Endothelial cell (in vitro differentiated cells): ENCODE measurements at places on chromosomes 16 and 17.
A peak's percentile ranks its signal among the peaks of the same experiment; 100 is the strongest.

DNA sequence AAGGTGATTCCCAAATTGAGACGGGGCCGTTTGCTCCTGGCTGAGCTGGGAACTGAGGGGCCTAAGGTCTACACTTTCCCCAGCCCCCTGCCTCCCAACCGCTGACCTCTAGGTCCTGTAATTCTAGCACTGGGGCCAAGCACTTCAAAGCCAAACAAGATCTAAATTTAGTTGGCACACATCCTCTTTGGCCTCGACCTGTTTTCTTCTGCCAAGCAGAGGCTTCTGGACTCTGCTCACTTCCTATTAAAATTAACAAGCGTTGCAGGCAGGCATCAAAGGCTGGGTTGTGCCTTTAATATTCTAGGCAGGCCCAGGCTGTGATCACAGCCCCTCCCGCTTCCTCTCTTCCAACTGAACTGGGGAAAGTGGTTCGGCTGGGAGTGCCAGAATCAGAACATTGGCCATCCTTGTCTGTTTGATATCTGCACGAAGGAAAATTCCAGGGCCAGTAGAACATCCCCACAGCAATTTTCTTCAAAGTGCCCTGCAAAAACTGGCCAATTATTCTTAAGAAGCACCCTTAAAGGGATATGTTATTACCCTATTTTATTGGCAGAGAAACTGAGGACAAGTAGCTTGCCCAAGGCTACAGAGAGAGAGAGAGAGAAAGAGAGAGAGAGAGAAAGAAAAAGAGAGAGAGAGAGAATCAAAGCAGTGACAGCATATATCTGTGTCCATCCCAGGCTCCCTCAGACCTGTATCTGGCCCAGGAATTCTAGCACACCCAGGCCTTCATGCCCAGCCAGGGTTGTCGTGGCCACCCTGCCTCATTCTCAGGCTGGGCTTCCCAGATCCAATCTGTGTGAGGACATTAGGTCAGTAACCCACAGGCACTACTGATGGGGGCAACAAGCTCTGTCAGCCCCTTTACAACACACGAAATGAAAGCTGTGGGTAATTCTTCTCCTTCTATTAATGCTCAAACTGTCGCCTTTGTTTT lies 12.8 kb upstream of the MT4 start:
- DNase-seq, result no peak

GRCh38 chr16:9703731-9704130 lies 478.5 kb downstream of the GRIN2A start:
- DNase-seq, result no peak

GRCh38 chr17:81040791-81041337 lies 5.9 kb downstream of the BAIAP2 start:
- DNase-seq, result peak; percentile 56

GRCh38 chr16:61146429-61146828 lies 889.8 kb downstream of the CDH8 start:
- DNase-seq, result no peak

DNA sequence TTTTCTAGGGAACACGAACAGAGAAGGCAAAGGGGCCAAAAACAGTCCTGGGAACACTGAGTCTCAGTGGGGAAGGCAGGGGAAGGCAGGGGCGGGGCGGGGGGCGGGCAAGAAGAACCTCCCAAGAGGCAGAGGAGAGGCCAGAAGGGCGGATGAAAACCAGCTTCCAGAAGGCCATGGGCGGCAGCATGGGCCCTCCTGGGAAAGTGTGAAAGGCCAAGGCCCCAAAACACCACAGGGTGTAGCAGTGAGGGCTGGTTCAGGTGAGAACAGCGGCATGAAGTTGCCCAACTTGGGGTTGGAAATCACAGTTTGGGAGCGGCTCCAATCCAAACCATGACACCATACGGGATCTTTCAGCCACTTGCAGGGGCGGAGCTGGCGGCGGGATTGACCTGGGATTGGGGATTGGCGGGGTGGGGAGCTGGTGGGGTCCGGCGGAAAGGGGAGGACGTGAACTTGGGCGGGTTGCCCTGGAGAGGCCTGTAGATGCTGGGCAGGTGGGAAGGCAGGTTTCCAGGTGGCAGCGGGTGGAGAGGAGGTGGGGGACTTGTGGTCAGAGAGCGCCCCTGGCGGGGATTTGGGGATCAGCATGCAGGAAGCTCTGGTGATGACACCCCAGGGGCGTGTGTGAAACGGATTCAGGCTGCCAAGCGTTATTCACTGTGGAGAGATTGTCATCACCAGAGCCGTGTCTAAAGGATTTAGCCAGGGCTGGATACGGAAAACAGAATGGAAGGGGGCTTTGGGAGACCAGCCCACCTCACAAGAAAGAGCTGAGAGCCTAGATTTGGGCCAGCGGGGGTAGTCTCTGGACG lies 80.9 kb downstream of the ARHGAP23 start:
- DNase-seq, result peak; percentile 84

DNA sequence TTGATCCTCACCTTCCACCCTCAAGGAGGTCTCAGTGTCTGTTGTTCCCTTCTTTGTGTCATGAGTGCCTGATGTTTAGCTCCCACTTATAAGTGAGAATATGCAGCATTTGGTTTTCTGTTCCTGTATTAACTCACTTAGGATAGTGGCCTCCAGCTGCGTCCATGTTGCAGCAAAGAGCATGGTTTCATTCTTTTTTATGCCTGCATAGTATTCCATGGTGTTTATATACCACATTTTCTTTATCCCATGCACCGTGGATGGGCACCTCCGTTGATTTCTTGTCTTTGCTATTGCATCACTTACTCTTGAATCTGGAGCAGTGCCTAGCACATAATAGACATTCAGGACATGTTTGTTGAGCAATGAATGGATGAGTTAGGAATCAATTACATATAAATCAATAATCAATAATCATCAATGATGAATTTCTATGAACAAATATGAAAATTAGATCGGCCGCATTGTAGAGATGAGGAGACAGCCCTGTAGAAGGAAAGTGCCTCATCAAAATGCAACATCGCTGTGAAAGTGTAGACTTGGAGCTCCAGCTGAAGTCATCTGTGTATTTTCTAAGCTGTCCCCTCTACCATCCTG lies 129.5 kb downstream of the PRKCB start:
- no peak for DNase-seq

- DNase-seq, result no peak
Observed at GRCh38 chr17:57862694-57863667, 13.1 kb upstream of the MRPS23 start.

GRCh38 chr16:75593308-75593707 lies 27.1 kb downstream of the GABARAPL2 start:
- DNase-seq, result no peak

DNA sequence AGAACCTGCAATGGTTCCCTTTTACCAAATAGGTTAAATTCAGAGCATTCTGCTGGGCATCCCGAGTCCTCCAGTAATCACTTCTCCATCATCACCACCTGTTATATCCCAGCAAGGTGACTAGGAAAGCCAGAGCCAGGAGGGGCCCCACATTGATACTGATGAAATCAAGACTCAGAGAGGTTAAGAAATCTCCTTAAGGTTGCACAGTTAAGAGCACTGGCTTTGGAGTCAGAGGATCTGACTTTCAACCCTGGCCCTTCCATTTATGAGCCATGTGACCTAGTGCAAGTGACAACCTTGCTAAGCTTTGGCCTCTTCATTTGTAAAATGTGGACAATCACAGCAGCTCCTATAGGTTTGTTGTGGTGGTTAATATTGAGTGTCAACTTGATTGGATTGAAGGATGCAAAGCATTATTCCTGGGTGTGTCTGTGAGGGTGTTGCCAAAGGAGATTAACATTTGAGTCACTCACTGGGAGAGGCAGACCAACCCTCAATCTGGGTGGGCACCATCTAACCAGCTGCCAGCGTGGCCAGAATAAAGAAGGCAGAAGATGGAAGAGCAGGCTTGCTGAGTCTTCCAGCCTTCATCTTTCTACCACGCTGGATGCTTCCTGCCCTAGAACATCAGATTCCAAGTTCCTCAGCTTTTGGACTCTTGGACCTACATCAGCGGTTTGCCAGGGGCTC lies 194.2 kb upstream of the ASIC2 start:
- no peak for DNase-seq

DNA sequence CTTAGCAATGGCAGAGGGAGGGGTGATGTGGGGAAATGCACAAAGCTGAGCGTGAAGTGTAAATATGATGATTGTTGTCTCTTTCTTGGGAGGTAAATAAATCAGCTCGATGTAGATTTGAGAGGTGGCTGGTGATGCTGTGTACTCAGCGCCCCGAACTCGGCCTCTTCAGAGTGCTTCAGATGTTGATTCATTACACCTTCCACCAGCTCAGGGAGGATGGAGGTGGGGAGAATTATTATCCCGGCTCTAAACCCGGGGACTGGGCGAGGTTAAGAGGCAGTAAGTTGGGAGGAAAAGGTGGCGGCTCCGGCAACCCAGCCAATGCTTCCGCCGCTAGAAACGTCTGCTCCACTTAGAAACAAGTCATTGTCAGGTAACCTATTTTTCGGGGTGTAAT lies 86.5 kb downstream of the RPA1 start:
- no peak for DNase-seq

DNA sequence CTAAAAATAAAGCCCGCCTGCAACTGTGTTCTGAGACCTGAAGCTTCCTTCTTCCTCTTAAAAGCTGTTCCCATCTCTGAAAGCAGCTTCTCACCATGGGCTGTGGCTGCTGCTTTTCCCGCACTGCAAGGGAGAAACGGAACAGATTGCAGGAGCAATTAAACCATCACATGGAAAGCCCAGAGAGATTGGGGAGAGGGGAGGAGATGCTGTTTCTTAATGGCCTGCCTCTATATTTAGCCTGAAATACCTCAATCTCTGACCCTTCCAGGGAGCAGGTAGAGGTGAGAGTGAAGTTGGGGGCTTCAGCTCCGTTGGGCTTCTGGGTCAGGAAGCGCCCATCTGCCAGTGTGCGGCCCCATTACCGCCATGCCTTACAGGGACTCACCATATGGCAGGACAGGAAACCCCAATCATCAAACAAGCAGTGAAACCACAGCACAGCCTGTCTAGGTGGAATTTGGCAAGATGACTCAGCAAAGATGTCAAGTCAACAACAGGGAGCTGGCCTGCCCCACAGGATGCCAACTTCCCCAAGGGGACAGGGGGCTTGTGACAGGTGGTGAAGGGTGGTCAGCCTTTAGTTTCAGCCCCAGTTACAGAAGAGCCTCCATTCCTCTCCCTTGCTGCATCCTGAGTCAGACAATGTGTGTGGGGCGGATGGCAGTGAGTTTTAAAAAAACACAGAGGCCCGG lies 286.6 kb upstream of the CCL2 start:
- peak; percentile 7 for DNase-seq

GRCh38 chr17:76993651-76994050 lies 125.4 kb downstream of the MGAT5B start:
- DNase-seq, result no peak

DNA sequence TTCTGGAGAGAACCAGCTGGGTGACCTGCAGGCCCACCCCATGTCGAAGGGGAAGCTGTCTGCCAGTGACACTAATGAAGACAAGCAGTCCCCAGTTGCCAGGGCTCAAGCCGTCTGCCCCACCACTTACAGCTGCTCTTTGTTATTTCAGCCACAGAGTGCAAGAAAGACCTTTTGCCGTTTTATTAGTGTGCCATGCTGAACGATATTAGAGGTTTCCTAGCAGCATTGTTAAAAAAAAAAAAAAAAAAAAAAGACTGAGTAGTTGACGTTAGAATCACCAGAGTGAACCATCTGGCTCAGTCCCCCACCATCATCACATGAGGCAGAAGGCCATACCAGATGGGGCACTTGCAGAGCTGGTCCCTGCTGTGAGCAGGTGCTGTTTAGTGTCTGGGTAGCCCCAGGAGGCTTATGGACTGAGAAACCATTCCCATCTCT lies 26.5 kb upstream of the SLC39A11 start:
- DNase-seq, result no peak
